Mammary epithelial cell (primary cell): ENCODE measurements at places on chromosomes 6 and 20. TPM values are rescaled to one million over a fixed set of nuclear protein-coding genes. Genes with fewer than 3 reads are reported as not detected.

- DNase-seq = no peak
Observed at GRCh38 chr6:14082771-14083170, 34.8 kb upstream of the CD83 start.

- no peak for DNase-seq
Observed at GRCh38 chr20:4633379-4633778, 88.3 kb upstream of the PRND start.

GRCh38 chr20:51125105-51125504, 102.2 kb upstream of the KCNG1 start:
- DNase-seq = no peak

GRCh38 chr6:54366667-54367327, 58.6 kb downstream of the TINAG start:
- DNase-seq = peak; percentile 24

DNA sequence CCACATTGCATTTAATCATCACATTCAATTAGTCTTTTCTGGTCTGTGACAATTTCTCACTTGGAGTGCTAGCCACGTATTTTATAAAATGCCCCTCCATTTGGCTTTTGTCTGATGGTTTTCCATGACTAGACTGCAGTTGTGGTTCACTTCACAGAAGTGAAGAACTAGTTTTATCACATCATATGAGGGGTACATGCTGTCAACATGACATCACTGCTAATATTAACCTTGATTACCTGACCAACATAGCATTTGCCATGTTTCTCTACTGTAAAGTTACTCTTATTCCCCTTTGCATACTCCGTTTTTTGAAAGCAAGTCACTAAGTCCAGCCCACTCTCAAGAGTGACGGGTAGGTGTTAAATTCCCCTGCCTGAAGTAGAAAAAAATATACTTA, 48.0 kb upstream of the COL10A1 start:
- no peak for DNase-seq

GRCh38 chr20:16350465-16350864, 222.8 kb downstream of the KIF16B start:
- peak; percentile 24 for DNase-seq

- DNase-seq = no peak
Observed at GRCh38 chr6:37551867-37552266, 52.2 kb upstream of the CCDC167 start.

DNA sequence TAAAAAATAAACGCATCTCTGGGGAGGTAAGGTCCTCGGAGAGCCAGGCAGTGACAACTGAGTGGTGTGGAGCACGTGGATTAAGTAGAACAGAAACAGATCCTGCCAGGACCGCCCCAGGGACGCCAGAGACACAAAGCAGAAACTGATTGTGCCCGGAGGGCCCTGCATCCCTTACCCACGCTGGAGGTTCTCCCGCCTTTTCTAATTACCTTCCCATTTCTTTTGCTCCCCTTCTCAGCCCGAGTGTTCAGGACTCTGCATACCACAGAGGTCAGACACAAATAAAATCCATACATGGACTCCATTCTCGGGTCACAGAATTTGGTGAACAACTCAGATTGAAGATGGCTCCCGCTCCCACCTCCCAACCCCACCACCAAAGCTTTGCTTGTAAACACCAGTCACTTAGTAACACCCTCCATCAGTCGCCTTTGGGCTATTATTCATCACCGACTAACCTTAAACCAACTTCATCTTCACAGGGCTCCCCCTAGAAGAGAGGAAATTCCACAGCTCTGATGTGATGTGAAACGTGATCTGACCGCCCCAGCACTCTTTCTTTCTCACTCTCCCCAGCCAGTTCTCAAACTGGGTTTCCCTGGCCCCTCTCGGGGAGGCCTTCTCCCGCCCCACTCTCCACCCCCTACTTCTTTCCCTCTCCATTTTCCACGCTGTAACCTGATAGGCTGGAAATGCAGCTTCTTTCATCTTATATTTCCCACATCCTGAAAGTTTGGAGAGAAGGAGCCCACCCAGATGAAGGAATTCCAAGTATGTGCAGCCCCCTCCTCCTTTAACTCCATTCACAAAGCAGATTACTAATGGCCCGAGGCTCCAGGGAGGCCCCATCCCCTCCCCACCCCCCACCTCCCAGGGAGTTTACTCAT, 32.5 kb upstream of the PIM1 start:
- DNase-seq = peak; percentile 96

The PTPRA gene
- 31.2 and 39.2 TPM in 2 replicates for total RNA-seq

The C4A gene
- total RNA-seq = 4.2 TPM

The RIMS1 gene
- 1.0 TPM for total RNA-seq

The ADTRP gene
- total RNA-seq = 74.0 TPM

The TFAP2B gene
- total RNA-seq = 0.21 and 0.40 TPM in 2 replicates
